ENCODE measurements at places on chromosomes 16 and 17. TPM values are rescaled to one million over a fixed set of nuclear protein-coding genes. Genes with fewer than 3 reads are reported as not detected.
A peak's percentile ranks its signal among the peaks of the same experiment; 100 is the strongest.

- H3K27ac ChIP-seq, result no peak overlapping the region
- H3K36me3 ChIP-seq, result no peaks in the 10 kb centered on the region
- H3K4me1 ChIP-seq, result no peaks in the 10 kb centered on the region
- no peaks in the 10 kb centered on the region for H3K27me3 ChIP-seq
- H3K4me3 ChIP-seq, result no peak overlapping the region
Observed at GRCh38 chr16:3092501-3092941, 6.6 kb downstream of the ZSCAN10 start.

- no peak for DNase-seq
- no peaks in the 10 kb centered on the region for H3K27me3 ChIP-seq
- no peaks in the 10 kb centered on the region for H3K36me3 ChIP-seq
- peaks cover 32% of the 10 kb centered on the region for H3K4me1 ChIP-seq
- H3K27ac ChIP-seq, result peak overlapping the region; percentile 27
- H3K4me3 ChIP-seq, result no peak overlapping the region
Observed at GRCh38 chr17:62713086-62713881, 85.8 kb downstream of the MRC2 start.

DNA sequence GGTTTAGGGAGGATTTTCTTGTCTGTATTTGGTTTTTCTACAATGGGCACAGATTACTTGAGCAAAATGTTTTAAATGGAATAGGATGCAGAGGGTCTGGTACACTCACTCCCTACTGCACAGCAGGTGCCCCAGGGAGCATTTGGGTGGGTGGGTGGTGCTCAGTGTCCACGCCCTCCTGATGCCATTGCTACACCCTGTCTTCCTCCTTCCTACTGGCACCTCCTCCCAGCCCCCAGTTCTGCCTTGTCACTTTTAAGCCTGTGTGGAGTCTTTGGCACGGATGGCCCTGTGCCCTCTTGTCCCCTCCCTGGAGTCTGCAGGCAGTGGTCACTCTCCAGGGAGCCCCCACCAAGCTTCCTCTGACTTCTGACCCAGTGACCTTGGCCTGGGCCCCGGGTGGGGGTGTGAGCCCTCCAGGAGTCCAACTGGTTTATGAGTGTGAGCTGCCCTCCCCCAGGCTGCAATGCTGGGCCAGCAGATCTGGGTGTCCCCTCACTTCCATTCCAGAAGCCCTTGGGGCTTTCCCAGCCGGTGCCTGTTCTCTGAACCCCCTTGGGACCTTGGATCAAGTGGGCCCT, 15.5 kb downstream of the LLGL2 start:
- no peak for DNase-seq
- H3K4me1 ChIP-seq, result peaks cover 5% of the 10 kb centered on the region
- H3K36me3 ChIP-seq, result no peaks in the 10 kb centered on the region
- H3K27ac ChIP-seq, result no peak overlapping the region
- H3K27me3 ChIP-seq, result no peaks in the 10 kb centered on the region
- H3K4me3 ChIP-seq, result no peak overlapping the region

DNA sequence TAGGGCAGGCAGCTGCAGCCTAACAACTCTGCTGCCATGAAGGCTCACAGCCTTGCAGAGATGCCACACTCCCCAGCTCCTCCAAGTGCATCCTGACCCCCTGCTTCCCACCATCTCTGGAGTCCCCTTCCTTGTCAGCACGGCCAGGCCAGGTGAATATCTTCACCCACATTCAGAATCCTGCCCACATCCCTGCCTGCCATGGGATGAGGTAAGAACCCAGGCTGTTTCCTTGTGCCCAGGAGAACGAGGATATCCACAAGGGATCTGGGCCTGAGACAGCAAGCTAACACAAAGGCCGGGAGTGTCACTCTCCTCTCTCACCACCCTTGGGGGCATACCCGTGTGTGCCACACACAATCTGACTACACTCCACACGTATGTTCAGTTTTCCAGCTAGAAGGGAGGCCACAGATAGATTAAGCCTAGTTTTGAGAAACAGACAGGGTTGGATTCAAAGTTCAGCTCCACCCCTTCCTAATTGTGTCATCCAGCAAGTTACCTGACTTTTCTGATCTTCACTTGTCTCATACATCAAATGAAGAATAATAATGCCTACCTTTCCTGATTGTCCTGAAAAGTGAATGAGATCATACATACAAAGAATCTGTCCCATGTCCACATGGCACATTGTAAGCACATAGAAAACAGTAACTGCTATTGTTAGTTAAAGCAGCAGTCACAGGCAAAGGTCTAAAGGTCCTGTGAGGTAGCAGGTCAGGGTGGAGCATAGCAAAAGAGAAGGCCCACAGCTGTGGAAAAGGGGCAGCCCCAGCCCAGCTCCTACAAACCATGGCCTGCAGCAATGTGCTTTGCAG, 17.4 kb upstream of the SUPT4H1 start:
- no peak overlapping the region for H3K4me3 ChIP-seq
- H3K27ac ChIP-seq, result no peak overlapping the region
- DNase-seq, result no peak
- no peaks in the 10 kb centered on the region for H3K36me3 ChIP-seq
- peaks cover 21% of the 10 kb centered on the region for H3K4me1 ChIP-seq

NPLOC4 gene
- 51.5 TPM for total RNA-seq

- H3K36me3 ChIP-seq, result no peaks in the 10 kb centered on the region
- no peak for DNase-seq
- no peaks in the 10 kb centered on the region for H3K4me1 ChIP-seq
- no peak overlapping the region for H3K4me3 ChIP-seq
- H3K27me3 ChIP-seq, result no peaks in the 10 kb centered on the region
- no peak overlapping the region for H3K27ac ChIP-seq
Observed at GRCh38 chr17:70674061-70674460, 504.7 kb downstream of the KCNJ2 start.

GRCh38 chr16:78903843-78904242, 696.7 kb downstream of the MAF start:
- H3K4me1 ChIP-seq, result no peaks in the 10 kb centered on the region
- DNase-seq, result no peak
- no peak overlapping the region for H3K27ac ChIP-seq
- no peaks in the 10 kb centered on the region for H3K27me3 ChIP-seq
- H3K4me3 ChIP-seq, result no peak overlapping the region
- no peaks in the 10 kb centered on the region for H3K36me3 ChIP-seq

DNA sequence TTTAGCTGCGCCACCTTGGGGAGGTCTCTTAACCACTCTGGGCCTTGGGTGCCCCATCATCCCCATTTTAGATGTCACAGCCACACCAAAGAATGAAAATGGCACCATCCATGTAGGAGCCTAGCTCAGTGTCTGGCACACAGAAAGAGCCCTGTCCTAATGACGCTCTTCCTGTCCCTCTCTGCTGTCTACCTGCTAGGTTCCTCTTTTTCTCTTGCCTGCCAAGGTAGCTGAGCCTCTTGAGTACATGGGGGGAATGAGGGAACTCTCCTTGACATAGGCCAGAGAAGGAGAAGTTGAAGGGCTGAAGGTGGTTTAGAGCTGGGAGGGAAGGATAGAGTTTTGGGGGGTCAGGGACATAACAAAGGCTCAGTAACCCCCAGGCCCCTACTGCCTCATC, 1.8 kb downstream of the RUNDC3A start:
- no peaks in the 10 kb centered on the region for H3K36me3 ChIP-seq
- H3K4me3 ChIP-seq, result no peak overlapping the region
- peaks cover 31% of the 10 kb centered on the region for H3K27me3 ChIP-seq
- no peak for DNase-seq
- H3K4me1 ChIP-seq, result peaks cover 7% of the 10 kb centered on the region

TMEM100 gene
- 0.85 TPM for total RNA-seq

MKS1 gene
- 29.7 TPM for total RNA-seq

TBC1D3E gene
- total RNA-seq, result 4.9 TPM

- no peaks in the 10 kb centered on the region for H3K36me3 ChIP-seq
- H3K4me3 ChIP-seq, result peak overlapping the region; percentile 32
- peaks cover 18% of the 10 kb centered on the region for H3K4me1 ChIP-seq
- H3K27ac ChIP-seq, result no peak overlapping the region
- DNase-seq, result no peak
Observed at GRCh38 chr17:39753514-39754160, 15.9 kb downstream of the GRB7 start.

TMEM98 gene
- total RNA-seq, result 166 TPM

DNA sequence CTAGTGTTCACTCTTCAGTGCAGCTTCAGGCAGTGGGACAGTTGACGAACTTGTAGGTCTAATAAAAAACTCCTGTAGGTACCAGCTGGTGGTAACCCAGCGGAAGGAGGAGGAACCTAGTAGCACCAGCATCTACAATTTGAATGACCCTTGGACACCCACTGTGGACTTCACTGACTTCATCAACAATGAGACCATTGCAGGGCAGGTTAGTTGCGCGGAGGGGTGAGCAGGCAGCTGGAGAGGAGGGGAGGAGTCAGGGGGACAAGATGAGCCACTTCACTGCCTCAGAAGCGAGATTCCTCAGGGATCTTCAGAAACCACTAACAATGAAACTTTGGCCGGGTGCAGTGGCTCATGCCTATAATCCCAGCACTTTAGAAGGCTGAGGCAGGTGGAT, 22.3 kb downstream of the AOC3 start:
- no peaks in the 10 kb centered on the region for H3K27me3 ChIP-seq
- H3K27ac ChIP-seq, result no peak overlapping the region
- no peaks in the 10 kb centered on the region for H3K36me3 ChIP-seq

- no peak overlapping the region for H3K4me3 ChIP-seq
- DNase-seq, result no peak
- H3K27me3 ChIP-seq, result no peaks in the 10 kb centered on the region
- no peaks in the 10 kb centered on the region for H3K4me1 ChIP-seq
Observed at GRCh38 chr17:14460516-14461226, 159.8 kb downstream of the HS3ST3B1 start.

DNA sequence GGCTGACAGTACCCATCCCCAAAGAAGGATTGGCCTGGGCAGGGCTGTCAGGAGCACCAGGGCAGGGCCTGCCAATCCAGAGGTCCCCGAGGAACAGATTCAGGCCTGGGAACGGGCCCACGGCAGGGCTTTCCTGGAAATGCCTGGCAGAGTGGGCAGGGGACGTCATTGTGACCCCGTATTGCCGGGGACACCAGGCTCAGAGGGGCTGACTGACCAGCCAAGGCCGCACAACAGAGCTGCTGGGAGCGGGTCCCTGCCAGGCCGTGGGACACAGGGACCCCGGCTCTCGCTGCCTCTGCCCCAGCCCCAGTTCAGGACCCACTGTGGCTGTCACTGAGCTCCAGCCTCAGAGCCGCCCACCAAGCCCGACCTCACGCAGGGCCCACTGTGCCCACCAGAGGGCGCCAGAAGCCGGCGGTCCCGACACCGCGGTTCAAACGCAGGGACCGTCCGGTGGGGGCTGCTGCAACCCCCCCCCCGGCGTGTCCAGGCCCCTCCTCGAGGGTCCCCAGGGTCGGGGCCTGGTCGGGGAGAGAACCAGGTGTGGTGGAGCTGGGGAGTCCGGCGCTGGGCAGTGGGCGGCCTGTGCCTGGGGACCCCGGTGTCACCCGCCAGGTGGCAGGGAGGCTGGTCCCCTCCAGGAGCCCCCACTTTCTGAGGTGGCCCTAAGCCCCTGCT, 15.2 kb upstream of the SSTR5 start:
- H3K4me3 ChIP-seq, result no peak overlapping the region
- H3K27me3 ChIP-seq, result no peaks in the 10 kb centered on the region
- no peaks in the 10 kb centered on the region for H3K36me3 ChIP-seq
- no peak overlapping the region for H3K27ac ChIP-seq

SOCS7 gene
- total RNA-seq, result 12.5 TPM

GRCh38 chr17:56594320-56595107, 1.0 kb downstream of the NOG start:
- no peaks in the 10 kb centered on the region for H3K36me3 ChIP-seq
- H3K27ac ChIP-seq, result peak overlapping the region; percentile 84
- H3K4me1 ChIP-seq, result peaks cover 18% of the 10 kb centered on the region
- DNase-seq, result peak; percentile 50
- no peaks in the 10 kb centered on the region for H3K27me3 ChIP-seq

DNA sequence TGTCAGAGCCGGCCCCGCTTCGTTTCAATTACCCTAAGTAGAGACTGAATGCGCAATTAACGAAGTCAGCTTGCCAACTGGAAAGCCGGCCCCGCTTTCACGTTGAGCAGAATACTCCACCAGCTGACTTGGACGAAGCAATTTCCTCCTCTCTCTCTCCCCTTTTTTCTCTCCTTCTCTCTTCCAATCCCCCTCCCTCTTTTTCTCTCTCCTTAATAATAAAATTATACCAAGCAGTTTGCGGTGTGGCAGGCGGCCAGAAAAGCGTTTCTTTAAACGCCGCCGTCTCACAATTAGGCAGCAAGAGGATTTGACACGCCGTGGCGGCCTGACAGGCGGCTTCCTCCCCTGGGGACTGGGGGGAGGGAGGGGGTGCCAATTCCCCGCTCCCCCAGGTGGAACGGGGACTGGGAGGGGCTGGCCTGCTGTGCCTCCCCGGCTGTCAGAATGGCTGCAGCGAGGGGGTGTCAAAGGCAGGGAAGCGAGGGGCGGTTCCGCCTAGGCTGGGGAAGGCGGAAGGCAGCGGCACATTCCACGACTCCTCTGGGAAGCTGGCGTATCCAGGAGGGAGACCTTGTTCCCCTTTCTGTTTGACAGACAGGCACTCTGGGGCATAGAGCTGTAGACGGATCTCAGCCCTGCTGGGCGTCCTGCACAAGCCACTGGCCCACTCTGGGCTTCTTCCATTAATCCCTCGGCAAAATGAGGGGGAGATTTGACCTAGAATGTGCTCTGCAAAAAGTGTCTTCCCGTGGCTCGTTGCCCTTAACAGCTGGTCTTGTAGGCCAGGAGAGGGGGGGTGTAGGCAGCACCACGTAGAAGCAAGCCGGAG, 52.7 kb downstream of the SREBF1 start:
- no peaks in the 10 kb centered on the region for H3K36me3 ChIP-seq
- DNase-seq, result peak; percentile 81
- peak overlapping the region; percentile 42 for H3K4me3 ChIP-seq
- H3K27me3 ChIP-seq, result no peaks in the 10 kb centered on the region
- H3K27ac ChIP-seq, result peak overlapping the region; percentile 96

HOXB8 gene
- total RNA-seq, result not detected

DNA sequence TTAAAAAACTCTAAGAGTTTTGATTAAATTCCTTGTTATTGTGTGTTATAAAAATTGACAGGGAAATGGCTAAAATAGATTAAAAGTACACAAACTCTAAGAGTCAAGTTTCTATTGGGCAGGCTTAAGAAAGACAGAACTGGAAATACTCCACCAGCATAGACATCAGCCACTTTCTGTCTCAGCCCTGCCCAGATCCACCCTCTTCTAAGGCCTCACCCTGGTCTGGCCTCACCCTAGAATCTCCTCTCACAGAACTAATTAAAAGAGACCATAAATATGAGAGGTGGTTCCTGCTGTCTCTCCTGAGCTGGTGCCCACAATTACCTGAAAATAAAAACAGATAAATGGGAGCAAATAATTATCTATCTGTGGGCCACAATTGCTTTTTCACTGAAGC, 1951.0 kb downstream of the TP53TG3F start:
- H3K4me1 ChIP-seq, result no peaks in the 10 kb centered on the region
- H3K36me3 ChIP-seq, result no peaks in the 10 kb centered on the region
- no peak for DNase-seq

GRCh38 chr16:7976563-7976962, 613.7 kb downstream of the TMEM114 start:
- H3K4me3 ChIP-seq, result no peak overlapping the region
- no peaks in the 10 kb centered on the region for H3K4me1 ChIP-seq
- H3K36me3 ChIP-seq, result no peaks in the 10 kb centered on the region
- no peaks in the 10 kb centered on the region for H3K27me3 ChIP-seq

FOXN1 gene
- 0.06 TPM for total RNA-seq

EMP2 gene
- 47.5 TPM for total RNA-seq
